Sigmoid colon (tissue), 7 donors: ENCODE measurements at places on chromosomes 1 and 21.

DNA sequence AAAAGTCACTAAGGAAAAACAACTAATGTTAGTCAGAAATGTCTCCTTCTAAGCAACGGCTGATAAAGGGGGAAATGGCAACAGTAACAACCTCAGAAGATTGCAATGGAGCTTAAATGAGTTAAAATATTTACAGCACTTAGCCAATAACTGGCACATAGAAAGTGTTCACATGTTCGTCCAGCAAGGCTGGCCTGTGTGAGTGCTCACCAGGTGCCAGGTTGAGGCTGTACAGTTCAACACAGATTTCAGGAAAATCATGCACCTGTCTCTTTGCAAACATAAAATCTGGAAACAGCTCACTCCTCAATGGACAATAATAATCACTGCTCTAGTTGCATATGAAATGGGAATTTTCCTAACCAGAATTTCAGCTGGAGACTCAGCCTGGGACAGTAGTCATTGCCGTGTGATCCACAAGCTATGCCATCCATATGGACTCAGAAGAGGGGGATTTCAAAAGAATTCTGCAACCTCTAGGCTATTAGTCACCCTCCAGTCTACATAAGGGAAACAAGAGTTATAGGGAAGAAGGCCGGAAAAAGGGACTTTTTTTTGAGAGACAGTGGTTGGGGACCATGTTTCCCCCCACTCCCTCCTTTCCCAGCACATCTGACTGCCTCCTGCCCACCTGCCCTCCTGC, 68.6 kb downstream of the SYDE2 start:
- DNase-seq = no peak

DNA sequence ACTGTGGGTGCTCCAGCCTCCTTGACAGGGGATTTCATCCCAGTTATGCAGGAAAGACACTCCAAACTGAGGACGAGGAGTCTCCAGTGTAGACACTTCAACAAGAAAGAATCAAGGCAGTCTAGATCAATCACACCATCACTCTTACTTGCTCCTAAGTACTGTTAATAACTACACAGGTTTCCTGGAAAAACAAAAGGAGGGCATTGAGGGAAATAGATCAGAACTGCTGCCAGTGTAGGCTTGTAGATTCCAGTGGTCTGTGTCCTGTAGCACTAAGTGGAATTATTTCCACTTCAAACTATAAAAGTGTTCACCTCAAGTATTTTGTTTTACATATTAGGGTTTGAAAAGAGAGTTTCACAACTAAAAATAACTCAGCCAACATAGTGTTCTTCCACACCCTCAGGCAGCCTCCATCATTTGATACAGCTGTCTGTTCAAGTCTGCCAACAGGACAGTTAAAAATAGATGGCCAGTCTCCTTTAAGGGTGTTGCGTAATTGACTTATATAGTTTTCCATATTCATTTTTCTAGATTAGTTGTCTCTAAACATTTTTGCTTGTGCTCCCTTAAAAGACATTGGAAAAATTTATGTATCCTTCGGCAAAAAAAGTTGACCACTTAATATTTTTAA, 32.0 kb upstream of the AGL start:
- no peak for DNase-seq

DNA sequence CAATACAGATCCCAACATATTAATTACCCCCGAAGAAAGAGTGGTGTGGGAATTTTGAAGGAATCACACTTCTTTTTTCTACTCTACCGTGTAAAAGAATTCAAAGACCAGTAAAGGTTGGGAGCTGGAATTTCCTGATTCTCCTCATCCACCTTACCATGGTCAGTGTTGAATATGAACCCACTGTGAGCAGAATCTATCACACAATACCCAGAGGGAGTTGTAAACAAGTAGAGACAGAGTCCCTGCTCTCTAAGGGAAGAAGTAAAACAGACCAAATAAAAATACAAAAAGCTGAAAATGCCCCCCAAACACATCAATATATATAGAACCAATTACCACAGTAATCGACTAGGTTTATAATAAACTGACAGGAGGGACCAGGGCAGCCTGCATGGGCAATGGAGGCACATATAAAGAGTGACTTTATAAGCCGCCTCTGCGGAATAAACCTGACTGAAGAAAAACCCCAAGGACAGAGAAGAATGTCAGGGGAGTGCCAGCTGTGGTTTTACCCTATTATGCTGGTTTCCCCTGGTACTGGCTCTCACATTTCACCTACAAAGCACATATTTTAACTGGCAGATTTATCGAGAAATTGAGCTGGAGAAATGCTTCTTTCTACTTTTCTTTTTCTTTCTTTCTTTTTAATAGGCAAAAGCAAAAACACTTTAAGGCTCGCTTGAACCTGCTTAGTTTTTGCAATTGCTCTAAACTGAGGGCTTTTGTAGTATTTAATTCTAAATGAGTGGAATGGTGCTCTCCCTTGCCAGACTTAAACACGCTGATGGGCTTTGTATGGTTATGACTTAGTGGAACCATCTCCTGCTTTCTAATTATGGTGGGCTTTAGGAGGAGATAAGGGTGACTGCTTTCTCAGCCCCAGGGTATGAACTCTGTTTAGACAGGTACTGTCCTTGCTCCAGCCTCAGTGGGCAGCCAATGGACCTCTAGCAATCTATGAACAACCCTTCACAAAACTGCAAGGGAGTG, 244.8 kb downstream of the ASTN1 start:
- DNase-seq = no peak

- no peak for DNase-seq
Observed at GRCh38 chr1:3428899-3429298, 25.6 kb upstream of the ARHGEF16 start.

GRCh38 chr1:31549809-31550620, 26.3 kb upstream of the TINAGL1 start:
- DNase-seq = no peak

- no peak for DNase-seq
Observed at GRCh38 chr1:7690496-7691182, 80.5 kb upstream of the VAMP3 start.

GRCh38 chr21:46155514-46156377, at the start of gene FTCD:
FTCD (minus strand) TSS chr21:46155579; CDS start chr21:46155523, 56 bp downstream.
- peak; percentile 57 for DNase-seq

DNA sequence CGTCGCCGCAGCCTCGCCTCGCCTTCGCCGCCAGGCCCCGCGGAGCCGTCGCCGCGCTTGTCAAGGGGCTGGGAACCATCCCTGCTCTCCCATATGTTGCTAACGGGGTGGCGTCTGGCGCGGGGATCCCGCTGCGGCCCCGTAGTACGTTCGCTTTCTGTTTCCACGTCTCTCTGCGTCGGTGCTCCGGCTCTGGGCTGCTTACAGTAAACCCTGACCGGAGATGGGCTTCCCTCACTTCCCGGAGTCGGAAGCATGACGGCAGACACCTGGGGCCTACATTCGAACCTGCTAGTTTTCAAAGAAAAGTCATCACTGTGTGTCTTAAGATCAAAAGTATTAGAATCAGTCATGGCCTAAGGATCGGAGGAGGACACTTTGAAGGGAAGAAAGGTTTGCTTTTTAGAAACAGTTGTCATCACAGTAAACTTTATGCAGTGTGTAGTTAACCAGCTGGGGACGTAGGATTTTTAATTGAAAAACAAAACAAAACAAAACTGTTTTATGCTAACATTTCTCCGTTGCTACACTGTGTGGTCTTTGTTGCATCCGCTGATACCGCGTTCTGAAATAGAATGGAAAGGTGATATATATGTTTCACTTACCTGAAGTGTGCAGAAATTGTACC, 69.0 kb downstream of the SLC35A3 start:
- DNase-seq = peak; percentile 82

DNA sequence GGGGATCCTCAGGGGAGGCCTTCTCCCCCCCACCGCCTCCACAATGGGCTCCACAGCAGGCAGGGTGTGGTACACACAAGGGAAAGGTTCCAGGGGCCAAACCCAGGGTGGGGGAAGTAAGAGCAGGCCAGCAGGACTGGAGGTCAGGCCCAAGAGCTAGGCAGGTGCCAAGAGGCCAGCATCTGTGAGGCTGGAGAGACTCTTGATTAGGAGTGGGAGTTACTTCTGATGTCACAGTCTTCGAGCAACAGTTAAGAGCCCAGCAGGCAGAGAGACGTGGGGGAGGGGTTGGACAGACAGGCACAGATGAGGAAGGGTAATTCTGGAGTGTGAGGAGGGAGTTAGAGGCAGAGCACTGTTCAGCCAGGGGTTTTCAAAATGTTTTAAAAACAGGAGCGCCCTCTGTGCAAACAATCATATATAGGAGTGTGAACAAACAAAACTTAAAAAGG, 55.8 kb downstream of the SLC9A1 start:
- DNase-seq = no peak

DNA sequence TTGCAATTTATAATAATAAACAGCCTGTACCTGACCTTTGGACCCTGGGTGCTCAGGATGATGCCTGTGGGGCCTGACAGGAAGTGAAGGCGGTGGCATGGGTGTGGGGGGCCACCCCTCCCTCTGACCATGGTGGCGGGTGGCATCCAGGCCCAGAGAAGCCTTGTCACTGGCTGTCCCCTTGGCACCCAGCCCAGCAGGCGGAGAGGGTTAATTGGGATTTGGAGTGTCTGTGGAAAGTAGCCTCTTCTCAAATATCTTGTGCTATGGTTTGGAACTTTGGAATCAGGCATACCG, 20.5 kb downstream of the SOX13 start:
- no peak for DNase-seq

DNA sequence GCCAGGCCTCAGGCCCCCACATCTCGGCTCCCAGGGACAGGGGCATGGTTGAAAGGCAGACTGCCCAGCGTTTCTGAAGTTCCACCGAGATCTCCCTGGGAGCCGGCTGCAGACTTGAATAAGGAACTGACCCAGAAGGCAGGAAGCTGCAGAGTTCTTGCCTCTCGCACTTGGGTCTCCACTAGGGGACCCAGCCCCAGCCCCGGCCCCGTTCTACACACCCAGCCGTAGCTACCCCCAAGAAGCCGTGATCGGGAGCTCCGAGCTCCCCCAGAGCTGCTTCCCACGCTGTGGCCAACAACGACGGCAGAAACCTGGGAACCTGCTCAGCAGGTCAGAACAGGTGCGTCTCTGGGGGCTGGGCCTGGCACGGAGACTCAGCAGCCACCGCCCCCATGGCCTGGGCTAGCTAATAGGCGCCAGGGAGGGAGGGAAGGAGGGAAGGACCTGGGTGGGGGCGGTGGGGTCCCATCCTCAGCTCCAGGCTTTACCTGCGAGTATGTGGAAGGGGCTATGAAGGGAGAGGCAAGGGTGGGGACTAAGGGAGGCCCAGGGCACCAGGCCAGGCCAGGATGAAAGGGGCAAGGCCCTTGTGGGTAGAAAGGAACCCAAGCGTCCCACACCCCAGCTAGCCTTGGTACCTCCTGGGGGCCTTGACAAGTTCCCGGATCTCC, at the start of gene NECTIN4:
TSS of gene NECTIN4 (minus strand) at position 308 of the 674 bp plus-strand sequence. CDS start at position 46, 262 bp downstream.
- DNase-seq = no peak

GRCh38 chr1:28115267-28115666, 26.9 kb upstream of the EYA3 start:
- no peak for DNase-seq

DNA sequence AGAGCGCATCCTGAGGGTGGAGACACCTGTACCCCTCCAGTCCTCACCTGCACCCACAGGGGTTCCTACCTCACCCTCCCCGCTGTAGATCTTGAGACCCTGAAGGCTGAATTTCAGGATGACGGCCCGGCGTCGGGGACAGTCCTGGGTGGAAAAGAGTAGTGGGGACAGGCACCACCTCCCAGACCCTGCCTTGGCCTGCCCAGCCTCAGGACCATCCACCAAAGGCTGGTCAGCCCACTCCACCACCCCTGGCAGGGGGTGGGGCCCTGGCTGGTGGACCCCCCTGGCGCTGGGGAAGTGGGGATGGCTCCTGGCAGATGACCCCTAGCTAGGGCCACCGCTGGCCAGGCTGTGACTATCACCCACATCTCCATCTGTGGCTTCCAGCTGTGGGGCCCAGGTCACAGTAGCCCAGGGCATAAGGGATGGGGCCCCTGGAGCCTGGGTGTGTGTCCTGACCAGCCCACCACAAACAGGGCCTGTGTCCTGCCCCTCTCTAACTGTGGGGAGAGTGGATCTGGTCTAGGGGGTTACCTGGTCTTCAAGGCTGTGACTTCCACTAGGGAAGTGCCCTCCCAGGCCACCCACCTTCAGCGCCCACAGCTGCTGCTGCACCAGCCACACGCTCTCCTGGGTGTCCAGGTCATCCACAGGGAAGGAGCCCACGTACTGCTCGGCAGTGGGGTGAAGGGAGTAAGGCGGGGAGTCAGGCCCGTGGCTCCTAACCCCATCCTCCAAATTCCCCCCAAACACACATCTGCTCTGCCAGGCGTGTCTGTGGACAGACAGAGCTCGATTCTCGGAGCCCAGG, 5.4 kb downstream of the SH2D5 start:
- peak; percentile 50 for DNase-seq
